Kidney (tissue), 22 donors: ENCODE measurements at places on chromosomes 2 and 18. TPM values are rescaled to one million over a fixed set of nuclear protein-coding genes. Genes with fewer than 3 reads are reported as not detected.

GRCh38 chr2:64516651-64517510, 7.2 kb upstream of the AFTPH start:
- no peaks in the 10 kb centered on the region for H3K36me3 ChIP-seq
- no peaks in the 10 kb centered on the region for H3K27me3 ChIP-seq
- DNase-seq, result no peak
- no peak overlapping the region for H3K4me3 ChIP-seq
- no peak overlapping the region for H3K27ac ChIP-seq

- DNase-seq, result no peak
- H3K27ac ChIP-seq, result no peak overlapping the region
- H3K27me3 ChIP-seq, result no peaks in the 10 kb centered on the region
- H3K4me3 ChIP-seq, result no peak overlapping the region
- no peaks in the 10 kb centered on the region for H3K36me3 ChIP-seq
These were observed 818.8 kb upstream of the SOX11 start for GRCh38 chr2:4873364-4873763.

DNA sequence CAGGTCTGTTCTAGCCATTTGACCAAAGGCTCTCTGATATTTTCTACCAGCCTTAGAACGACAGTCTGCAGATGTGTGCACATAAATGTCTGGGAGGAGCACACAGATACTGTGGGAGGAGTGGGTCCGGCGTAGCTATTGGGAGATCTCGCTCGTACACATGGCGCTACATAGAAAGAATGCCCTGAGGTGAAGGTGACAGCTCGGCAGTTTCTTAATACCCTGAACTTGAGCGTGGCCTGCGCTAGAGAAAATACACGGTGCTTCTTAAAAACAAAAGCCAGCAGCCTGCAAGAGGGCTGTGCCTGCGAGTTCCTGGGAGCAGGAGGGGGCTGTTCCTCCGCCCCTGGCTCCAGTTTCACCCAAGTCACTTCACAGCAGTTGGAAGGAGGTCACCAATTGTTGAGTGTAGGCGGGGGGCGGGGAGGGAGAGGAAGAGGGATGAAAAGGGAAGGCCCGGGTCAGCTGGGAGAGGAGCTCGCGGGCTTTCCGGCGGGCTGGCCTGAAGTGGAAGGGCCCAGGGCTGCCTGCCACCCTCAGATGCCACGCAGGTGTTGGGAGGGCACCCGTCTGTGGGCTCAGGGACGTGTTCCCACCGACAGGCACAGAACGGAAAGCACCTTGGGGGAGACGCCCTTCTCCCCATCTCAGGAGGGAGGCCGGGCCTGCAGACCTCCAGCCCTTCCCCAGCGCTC, 124.7 kb upstream of the ZNF516 start:
- peak overlapping the region; percentile 5 for H3K27ac ChIP-seq
- peaks cover 7% of the 10 kb centered on the region for H3K4me1 ChIP-seq
- no peaks in the 10 kb centered on the region for H3K27me3 ChIP-seq
- H3K36me3 ChIP-seq, result no peaks in the 10 kb centered on the region
- H3K4me3 ChIP-seq, result no peak overlapping the region
- DNase-seq, result peak; percentile 95

- no peak overlapping the region for H3K4me3 ChIP-seq
- no peaks in the 10 kb centered on the region for H3K27me3 ChIP-seq
- DNase-seq, result no peak
- H3K4me1 ChIP-seq, result no peaks in the 10 kb centered on the region
- no peak overlapping the region for H3K27ac ChIP-seq
These were observed 156.1 kb upstream of the VRK2 start for GRCh38 chr2:57890464-57890863.

GRCh38 chr18:21451851-21452250, 148.7 kb downstream of the ESCO1 start:
- no peak overlapping the region for H3K4me3 ChIP-seq
- no peaks in the 10 kb centered on the region for H3K4me1 ChIP-seq
- DNase-seq, result no peak
- no peaks in the 10 kb centered on the region for H3K36me3 ChIP-seq
- no peaks in the 10 kb centered on the region for H3K27me3 ChIP-seq
- H3K27ac ChIP-seq, result no peak overlapping the region

- no peak overlapping the region for H3K27ac ChIP-seq
- no peaks in the 10 kb centered on the region for H3K36me3 ChIP-seq
- H3K4me3 ChIP-seq, result no peak overlapping the region
- no peak for DNase-seq
- H3K4me1 ChIP-seq, result no peaks in the 10 kb centered on the region
These were observed 20.3 kb downstream of the KCNK3 start for GRCh38 chr2:26712486-26713465.

GRCh38 chr2:54577944-54578647, 122.0 kb downstream of the SPTBN1 start:
- peaks cover 65% of the 10 kb centered on the region for H3K4me1 ChIP-seq
- H3K27ac ChIP-seq, result peak overlapping the region; percentile 61
- DNase-seq, result no peak
- H3K4me3 ChIP-seq, result peak overlapping the region; percentile 11
- no peaks in the 10 kb centered on the region for H3K36me3 ChIP-seq
- no peaks in the 10 kb centered on the region for H3K27me3 ChIP-seq

DNA sequence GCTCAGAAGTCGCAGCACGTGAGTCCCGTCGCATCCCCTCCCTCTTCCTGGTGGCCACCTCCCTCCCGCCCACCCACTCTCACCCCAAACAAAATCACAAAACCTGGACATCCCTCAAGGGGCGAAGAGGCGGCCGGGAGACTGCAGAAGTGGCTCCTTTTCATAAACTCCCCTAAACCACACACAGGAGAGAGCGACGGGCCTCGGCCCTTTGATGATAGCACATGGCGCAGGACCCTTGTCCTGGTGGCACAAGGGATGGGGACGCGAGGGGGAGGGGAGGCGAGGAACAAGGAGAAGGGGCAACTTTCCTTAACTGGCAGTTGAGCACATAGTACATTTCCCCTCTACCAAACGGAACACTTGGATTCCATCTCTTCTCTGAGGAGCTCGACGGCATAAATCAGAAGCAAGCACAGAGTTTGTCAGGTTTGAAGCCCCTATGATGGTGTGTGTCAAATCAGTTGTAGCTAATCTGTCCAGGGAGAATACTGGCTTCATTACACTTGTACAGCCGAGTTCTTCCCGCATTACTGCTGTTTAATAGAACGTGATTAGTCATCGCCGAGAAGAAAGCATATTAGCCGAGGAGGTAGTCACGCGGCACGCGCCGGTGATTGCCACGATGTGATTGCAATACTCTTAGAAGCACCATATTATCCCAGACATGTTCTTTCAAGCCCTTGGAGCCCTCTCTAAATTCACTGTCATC, 43.8 kb downstream of the GBX2 start:
- no peak for DNase-seq
- H3K4me1 ChIP-seq, result no peaks in the 10 kb centered on the region
- H3K27me3 ChIP-seq, result no peaks in the 10 kb centered on the region
- H3K27ac ChIP-seq, result no peak overlapping the region
- peaks cover 2% of the 10 kb centered on the region for H3K36me3 ChIP-seq

GRCh38 chr2:162282765-162283425, 35.6 kb downstream of the IFIH1 start:
- H3K36me3 ChIP-seq, result peaks cover 3% of the 10 kb centered on the region
- no peak overlapping the region for H3K4me3 ChIP-seq
- DNase-seq, result no peak
- no peaks in the 10 kb centered on the region for H3K27me3 ChIP-seq
- no peak overlapping the region for H3K27ac ChIP-seq

GRCh38 chr2:182179176-182179575, 193.5 kb downstream of the PPP1R1C start:
- H3K27me3 ChIP-seq, result no peaks in the 10 kb centered on the region
- H3K4me1 ChIP-seq, result no peaks in the 10 kb centered on the region
- no peak for DNase-seq
- H3K36me3 ChIP-seq, result no peaks in the 10 kb centered on the region
- no peak overlapping the region for H3K4me3 ChIP-seq

DNA sequence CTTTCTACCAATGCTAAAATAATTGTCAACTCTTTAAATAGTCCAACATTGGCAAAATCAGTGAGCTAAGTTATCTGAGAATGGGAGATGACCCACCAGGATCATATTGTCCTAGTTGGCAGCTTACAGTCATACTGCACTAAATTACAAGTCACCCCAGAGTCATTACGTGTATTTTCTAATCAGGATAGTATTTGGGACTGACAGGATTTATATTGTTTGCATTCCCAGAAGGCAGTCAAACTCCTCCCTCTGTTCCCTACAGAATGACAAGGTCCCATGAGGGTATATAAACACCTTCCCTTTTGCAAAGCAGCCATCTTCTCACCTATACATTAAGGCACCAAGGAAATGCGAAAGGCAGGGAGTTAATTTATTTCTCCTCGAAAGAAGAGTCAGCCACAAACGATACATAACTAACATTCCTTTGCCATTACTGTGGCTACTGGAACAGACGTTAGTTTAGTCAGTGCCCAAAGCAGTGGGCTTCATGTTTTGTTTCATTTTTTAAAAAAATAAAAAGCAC, 125.3 kb downstream of the ANTXR1 start:
- no peaks in the 10 kb centered on the region for H3K36me3 ChIP-seq
- H3K4me1 ChIP-seq, result no peaks in the 10 kb centered on the region
- no peak overlapping the region for H3K4me3 ChIP-seq
- H3K27ac ChIP-seq, result no peak overlapping the region
- no peaks in the 10 kb centered on the region for H3K27me3 ChIP-seq
- no peak for DNase-seq

DNA sequence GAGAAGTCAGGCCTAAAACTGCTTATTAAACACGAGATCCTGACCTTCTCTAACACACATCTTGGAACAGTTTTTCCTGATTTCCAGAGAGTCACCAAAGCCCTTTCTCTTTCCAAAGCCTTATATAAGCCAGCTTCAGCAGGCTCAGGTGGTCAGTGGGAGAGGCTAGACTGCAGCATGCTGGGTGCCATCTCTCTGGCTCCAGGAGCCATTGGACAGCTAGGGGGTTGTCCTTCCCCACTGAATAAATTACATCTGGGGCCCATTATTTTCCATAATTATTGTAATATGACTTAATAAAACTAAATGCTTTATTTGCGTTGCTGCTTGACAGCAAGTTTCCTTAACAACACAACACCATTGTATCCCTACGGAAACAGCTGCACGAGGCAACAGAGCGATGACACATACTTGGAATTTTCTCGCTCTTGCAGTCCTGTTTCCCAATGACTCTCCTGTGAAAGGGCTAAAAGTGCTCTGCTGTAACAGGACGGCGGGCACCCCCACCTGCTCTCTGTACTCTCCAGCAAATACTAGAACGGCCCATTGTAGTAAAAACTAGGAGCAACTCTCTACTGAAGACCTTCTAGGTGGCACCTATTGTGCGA, 160.6 kb downstream of the RNF144A start:
- no peak overlapping the region for H3K27ac ChIP-seq
- no peak for DNase-seq
- no peaks in the 10 kb centered on the region for H3K4me1 ChIP-seq
- no peak overlapping the region for H3K4me3 ChIP-seq
- H3K27me3 ChIP-seq, result no peaks in the 10 kb centered on the region

DNA sequence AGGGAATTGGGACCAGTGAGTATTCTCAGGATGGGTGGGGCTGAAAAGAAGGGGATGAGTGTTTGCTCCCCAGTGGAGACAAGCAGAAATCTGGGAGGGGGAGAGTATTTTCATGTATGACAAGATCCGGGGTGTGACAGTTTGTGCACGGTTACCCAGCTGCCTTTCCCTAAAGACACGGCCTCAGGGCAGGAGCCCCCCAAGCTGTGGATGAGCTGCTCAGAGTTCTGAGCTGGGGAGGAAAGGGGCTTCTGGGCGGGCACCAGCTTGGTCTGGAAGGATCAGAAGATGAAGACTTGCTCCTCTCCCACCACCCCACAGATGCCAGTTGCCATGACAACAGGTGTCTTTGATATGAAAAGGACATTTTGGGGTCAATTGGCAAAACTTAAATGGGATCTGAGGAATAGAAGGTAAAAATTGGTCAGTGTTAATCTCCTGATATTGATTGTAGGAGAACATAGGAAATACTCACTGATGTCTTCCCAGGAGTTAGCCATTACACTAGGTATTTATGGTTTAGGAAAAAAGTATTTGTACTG, 29.2 kb downstream of the ZCCHC2 start:
- H3K27me3 ChIP-seq, result no peaks in the 10 kb centered on the region
- H3K4me3 ChIP-seq, result no peak overlapping the region

GRCh38 chr2:85433511-85434089, 15.1 kb downstream of the SH2D6 start:
- no peaks in the 10 kb centered on the region for H3K36me3 ChIP-seq
- H3K4me1 ChIP-seq, result peaks cover 2% of the 10 kb centered on the region
- peak overlapping the region; percentile 24 for H3K27ac ChIP-seq
- no peaks in the 10 kb centered on the region for H3K27me3 ChIP-seq

Gene ITGB6
- polyA plus RNA-seq, result 13.4 TPM

Gene EIF2AK2
- polyA plus RNA-seq, result 6.4 TPM

Gene HTRA2
- 44.2 TPM for polyA plus RNA-seq

Gene GALNT13
- polyA plus RNA-seq, result not detected

Gene SRD5A2
- 0.15 TPM for polyA plus RNA-seq

Gene GTF2A1L
- polyA plus RNA-seq, result 2.7 TPM

Gene FAM228A
- 0.39 TPM for polyA plus RNA-seq

Gene RBM44
- polyA plus RNA-seq, result not detected

Gene CAB39
- polyA plus RNA-seq, result 39.1 TPM

Gene PTPN2
- polyA plus RNA-seq, result 23.4 TPM

Gene FTCDNL1
- polyA plus RNA-seq, result 4.1 TPM
